ENCODE measurements at places on chromosomes 1 and 21. TPM values are rescaled to one million over a fixed set of nuclear protein-coding genes. Genes with fewer than 3 reads are reported as not detected.

GRCh38 chr1:79554688-79555087 is 548.2 kb upstream of the ADGRL4 start:
- no peak for DNase-seq

DNA sequence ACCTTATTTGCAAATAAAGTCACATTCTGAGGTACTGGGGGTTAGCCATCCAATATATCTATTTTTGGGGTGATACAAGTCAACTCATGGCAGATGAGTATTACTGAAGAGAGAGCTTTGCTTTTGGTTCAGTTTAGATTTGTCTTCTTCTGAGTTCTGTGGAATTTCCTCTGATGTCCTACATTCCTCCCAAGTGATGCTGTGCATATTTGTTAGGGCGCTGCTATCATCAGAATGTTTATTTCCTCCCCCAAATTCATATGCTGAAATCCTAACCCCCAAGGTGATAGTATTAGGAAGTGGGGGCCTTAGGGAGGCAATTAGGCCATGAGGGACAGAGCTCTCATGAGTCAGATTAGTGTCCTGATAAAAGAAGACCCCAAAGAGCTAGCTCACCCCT is 96.2 kb upstream of the WLS start:
- DNase-seq: no peak

GRCh38 chr1:234014208-234014607 is 109.7 kb downstream of the SLC35F3 start:
- no peak for DNase-seq

GRCh38 chr1:192866241-192866868 is 57.5 kb downstream of the RGS2 start:
- DNase-seq: no peak

Gene AQP10
- polyA plus RNA-seq: not detected

Gene BNIPL
- 0.53 TPM for polyA plus RNA-seq

Gene ARMH1
- 5.2 TPM for polyA plus RNA-seq

All from brain (organoid and tissue), 16 donors.